ENCODE measurements at places on chromosomes 13 and 19.

- no peak for DNase-seq
Measured at GRCh38 chr13:57353831-57354230, 186.8 kb downstream of the PRR20E start.

- DNase-seq, result no peak
Measured at GRCh38 chr13:28630869-28631268, 28.1 kb upstream of the POMP start.

DNA sequence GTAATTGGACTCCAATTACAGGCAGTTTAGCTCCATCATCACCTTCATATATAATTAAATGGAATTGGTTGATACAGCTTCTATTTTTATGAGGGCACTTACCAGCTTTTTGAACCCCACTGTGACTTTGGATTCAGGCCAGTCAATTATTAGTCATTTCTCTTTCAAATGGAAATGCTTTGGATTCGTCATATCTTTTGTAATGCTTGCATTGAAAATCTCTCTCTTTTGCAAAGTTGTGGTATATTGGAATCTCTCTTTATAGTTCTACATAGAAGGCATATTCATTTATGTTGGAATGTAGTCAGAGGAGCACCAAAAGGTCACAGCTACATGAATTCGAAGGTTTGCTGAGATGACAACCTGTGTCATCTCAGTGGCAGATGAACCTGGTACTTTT is 1074.3 kb upstream of the SLC10A2 start:
- no peak for DNase-seq

DNA sequence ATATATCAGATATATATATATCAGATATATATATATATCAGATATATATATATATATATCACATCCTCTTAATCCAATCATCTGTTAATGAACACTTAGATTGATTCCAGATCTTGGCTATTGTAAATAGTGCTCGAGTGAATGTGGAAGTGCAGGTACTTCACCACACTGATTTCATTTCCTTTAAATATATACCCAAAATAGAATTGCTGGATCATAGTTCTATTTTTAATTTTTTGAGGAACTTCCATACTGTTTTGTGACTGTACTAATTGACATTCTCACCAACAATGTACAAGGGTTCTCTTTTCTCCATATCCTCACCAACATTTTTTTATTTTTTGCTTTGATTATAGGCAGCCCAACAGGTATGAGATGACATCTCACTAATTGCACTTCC is 277.5 kb downstream of the NHLRC3 start:
- DNase-seq, result no peak

DNA sequence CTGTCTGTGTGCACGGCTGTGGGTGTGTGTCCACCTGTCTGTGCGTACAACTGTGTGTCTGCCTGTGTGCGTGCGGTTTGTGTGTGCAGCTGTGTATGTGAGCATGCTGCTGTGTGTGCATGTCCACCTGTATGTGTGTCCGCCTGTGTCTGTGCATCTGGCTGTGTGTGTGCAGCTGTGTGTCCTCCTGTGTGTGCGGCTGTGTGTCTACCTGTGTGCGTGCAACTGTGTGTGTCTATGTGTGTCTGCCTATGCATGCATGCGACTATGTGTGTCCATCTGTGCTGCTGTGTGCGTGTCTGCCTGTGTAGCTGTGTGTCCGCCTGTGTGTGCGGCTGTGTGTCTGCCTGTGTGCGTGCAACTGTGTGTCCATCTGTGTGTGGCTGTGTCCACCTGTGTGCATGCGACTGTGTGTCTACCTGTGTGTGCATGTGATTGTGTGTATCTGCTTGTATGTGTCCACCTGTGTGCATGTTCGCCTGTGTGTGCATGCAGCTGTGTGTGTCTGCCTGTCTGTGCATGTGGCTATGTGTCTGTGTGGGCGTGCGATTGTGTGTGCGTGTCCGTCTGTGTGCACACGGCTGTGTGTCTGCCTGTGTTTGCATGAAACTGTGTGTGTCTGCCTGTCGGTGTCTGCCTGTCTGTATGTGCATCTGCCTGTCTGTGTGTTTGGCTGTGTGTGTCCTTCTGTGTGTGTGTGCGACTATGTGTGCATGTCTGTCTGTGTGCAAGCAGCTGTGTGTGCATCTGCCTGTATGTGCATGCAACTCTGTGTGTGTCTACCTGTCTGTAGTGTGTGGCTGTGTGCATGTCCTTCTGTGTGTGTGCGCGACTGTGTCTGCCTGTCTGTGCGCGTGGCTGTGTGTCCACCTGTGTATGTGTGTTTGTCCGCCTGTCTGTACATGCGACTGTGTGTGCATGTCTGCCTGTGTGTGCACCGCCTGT is 57.1 kb upstream of the C13orf46 start:
- DNase-seq, result no peak

GRCh38 chr19:48674216-48674809 is 1.5 kb upstream of the NTN5 start:
- DNase-seq, result no peak

DNA sequence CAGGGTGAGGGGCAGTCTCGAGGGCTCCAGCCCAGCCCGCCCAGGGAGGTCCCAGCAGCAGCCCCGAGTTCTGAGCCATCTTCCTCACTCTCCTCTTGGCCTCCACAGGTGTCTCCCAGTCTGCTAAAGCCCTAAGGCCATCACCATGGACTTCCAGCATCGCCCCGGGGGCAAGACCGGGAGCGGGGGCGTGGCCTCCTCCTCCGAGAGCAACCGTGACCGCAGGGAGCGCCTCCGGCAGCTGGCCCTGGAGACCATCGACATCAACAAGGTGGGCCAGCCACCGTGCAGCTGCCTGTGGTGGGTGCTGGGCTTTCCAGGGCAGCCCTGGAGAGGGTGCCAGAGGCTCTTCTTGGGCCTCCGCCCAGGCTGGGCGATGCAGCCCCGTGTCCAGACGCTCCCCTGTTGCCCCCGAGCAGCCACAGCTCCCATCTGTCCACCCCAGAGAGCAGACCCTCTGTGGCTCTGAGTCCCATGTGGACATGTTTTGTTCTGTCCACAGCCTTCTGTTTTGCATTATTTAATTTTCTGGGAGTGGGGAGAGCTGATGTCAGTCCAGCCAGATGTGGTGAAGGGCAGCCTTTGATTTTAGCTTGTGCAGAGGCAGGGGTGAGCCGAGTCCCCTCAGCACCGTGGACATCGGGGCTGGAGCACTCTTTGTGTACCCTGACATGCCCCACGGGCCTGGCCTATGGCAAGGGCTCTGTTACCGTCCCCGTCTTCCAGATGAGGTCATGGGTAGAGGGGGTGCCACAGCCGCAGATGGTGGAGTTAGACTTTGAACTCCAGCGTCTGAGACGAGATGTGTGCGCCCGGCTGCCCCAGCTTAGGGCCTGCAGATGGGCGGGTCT is 5.6 kb upstream of the AMH start:
- DNase-seq, result no peak

GRCh38 chr13:21338156-21338555 is 120.9 kb downstream of the ZDHHC20 start:
- DNase-seq, result no peak

All from G401 (cell line).